ENCODE measurements at places on chromosomes 13 and 19. TPM values are rescaled to one million over a fixed set of nuclear protein-coding genes. Genes with fewer than 3 reads are reported as not detected.

ZSCAN18 gene
- total RNA-seq: 15.2 TPM

GNG14 gene
- not detected for total RNA-seq

CNFN gene
- total RNA-seq: 6.7 TPM

KLK14 gene
- total RNA-seq: not detected

KCNN1 gene
- total RNA-seq: not detected

IZUMO2 gene
- not detected for total RNA-seq

ENOX1 gene
- total RNA-seq: 1.5 TPM

USHBP1 gene
- not detected for total RNA-seq

GARIN5A gene
- 0.95 TPM for total RNA-seq

PRTN3 gene
- total RNA-seq: not detected

PSG2 gene
- not detected for total RNA-seq

ZNF599 gene
- total RNA-seq: 2.8 TPM

FCAR gene
- not detected for total RNA-seq

EGLN2 gene
- 81.3 TPM for total RNA-seq

RNF17 gene
- not detected for total RNA-seq

ZNF844 gene
- 0.48 TPM for total RNA-seq

SLITRK5 gene
- 0.17 TPM for total RNA-seq

ERICH6B gene
- not detected for total RNA-seq

ZFP36 gene
- total RNA-seq: 35.0 TPM

ETFB gene
- total RNA-seq: 82.2 TPM

MAST1 gene
- total RNA-seq: 0.10 TPM

NOVA2 gene
- total RNA-seq: not detected

ZNF99 gene
- total RNA-seq: not detected

Data from foreskin keratinocyte (primary cell).